Activated CD8-positive, alpha-beta T cell treated with anti-CD3 and anti-CD28 coated beads, Interleukin-2, amount 10 ng/mL, durations not matched to agents 7 days and 5 days (primary cell): ENCODE measurements at places on chromosomes 2 and 18.

- DNase-seq: no peak
Observed at GRCh38 chr2:172572981-172573380, 17.1 kb downstream of the PDK1 start.

DNA sequence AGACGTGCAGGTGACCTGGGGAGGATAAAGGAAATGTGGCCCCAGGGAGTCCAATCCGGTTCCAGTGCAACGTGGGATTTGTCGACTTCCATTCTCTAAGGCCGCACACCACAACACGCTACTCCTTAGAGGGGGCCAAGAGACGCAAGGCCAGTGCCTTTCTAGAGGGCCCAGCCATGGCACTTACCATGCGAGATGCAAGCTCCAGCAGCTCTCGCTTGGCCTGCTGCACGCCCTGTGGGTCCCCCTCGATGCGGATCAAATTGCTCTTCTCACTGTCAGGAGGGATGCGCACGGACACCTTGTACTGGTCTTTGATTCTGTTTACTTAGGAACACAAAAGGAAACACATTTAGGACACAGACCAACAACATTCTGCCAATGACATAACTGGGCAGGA, 61.2 kb downstream of the ANO7 start:
- DNase-seq: no peak

DNA sequence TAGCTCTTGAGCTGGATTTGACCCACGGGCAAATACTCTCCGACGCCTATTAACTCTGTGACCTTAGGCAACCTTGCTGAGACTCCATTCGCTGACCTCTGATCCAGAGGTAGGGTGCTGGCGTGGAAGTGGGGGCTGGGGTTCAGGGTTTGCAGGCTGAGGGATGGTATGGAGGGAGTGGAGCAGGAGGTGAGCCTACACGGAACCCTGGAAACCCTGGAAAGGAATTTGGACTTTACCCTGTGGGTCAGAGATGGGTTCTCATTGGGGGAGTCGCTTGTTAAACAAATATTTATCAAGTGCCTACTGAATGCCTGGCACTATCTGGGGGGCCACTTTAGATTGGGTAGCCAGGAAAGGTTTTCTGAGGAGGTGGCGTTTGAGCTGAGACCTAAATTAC, 58.2 kb upstream of the FZD7 start:
- DNase-seq: no peak

DNA sequence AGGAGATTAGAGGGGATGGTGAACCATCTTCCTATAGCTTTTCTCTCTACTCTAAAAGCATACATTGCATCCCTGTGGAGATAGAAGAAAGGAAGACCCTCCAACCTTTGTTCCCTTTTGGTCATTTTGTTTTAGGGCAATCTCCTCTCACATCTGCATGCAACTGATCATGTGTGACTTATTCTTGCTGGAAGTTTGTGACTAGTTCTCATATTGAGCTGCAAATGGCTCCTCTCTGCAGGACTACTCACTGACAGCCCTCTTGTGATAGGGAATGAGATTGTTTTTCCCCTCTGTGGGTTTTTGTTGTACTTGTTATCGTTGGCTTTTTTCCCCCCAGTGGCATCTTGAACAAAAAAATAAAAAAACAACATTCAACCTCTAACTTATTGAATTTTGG, 416.0 kb upstream of the CNTNAP5 start:
- DNase-seq: no peak

GRCh38 chr18:60163622-60164021, 209.0 kb downstream of the MC4R start:
- DNase-seq: no peak
